MG63 (cell line): ENCODE measurements at places on chromosomes 1 and 21. TPM values are rescaled to one million over a fixed set of nuclear protein-coding genes. Genes with fewer than 3 reads are reported as not detected.

SPRR2G gene
- not detected in 2 replicates for total RNA-seq

ILF2 gene
- total RNA-seq, result 305 and 372 TPM in 2 replicates

STUM gene
- not detected in 2 replicates for total RNA-seq

WDR77 gene
- 93.2 and 154 TPM in 2 replicates for total RNA-seq

TMIGD3 gene
- total RNA-seq, result not detected in 2 replicates

SMPDL3B gene
- total RNA-seq, result not detected in 2 replicates

DISP3 gene
- total RNA-seq, result 0.16 TPM in 1 of 2 replicates, not detected in the other

PALMD gene
- total RNA-seq, result 2.5 and 4.3 TPM in 2 replicates
